ENCODE measurements at places on chromosomes 7 and 10.

DNA sequence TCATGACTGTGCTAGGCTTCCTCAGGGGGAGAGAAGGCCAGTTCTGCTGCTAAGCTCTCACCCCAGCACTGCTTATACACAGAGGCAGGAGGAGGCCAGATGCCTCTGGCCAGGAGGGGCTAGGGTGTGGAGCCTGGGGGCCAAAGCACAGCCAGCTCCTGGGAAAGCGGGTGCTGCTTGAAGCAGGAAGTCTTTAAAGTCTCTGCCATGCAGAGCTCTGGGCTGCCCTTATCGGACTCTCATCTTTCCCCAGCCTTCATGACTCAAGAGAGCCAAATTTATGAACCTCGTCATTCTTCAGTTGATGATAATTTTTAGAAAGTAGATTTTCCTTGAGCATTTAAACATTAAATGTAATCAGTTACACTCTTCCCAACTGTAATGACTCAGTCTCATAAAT lies 11.2 kb upstream of the TSPAN14 start:
- no peak for DNase-seq

- no peak for DNase-seq
Measured at GRCh38 chr7:20744954-20745446, 41.7 kb downstream of the SP8 start.

GRCh38 chr7:23369695-23370404 lies 70.7 kb downstream of the MALSU1 start:
- no peak for DNase-seq

- peak; percentile 75 for DNase-seq
Measured at GRCh38 chr7:50502001-50502684, 52.0 kb upstream of the FIGNL1 start.

GRCh38 chr7:29424295-29424983 lies 139.2 kb upstream of the PRR15 start:
- no peak for DNase-seq

DNA sequence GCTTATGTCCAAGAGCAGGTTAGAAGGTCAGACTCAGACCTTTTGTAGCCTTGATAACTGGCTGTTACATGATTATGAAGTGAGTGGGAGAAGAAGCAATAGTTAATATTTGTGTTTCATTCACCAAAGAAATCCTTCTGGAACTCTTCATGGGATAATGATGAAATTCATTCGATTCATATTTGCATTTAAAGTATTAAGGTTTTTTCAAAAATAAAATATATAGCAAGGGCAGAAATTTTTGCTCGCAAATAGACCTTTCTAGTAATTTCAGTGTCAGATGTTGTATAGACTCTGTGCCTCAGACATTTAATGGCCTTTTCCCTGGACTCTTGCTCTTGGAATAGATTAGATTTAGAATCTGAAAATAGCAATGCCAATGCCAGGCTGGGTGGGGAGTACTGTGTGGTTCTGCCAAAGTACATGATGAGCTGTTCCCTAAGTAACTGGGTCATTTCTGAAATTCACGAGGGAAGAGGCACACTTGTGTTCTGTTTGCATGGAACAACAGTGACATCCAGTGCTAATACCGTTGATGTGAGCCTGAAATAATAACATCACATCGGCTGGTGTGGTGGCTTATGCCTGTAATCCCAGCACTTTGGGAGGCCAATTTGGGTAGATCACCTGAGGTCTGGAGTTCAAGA lies 119.2 kb downstream of the MBL2 start:
- DNase-seq, result no peak

- DNase-seq, result no peak
Measured at GRCh38 chr7:124489082-124489819, 276.3 kb downstream of the GPR37 start.

DNA sequence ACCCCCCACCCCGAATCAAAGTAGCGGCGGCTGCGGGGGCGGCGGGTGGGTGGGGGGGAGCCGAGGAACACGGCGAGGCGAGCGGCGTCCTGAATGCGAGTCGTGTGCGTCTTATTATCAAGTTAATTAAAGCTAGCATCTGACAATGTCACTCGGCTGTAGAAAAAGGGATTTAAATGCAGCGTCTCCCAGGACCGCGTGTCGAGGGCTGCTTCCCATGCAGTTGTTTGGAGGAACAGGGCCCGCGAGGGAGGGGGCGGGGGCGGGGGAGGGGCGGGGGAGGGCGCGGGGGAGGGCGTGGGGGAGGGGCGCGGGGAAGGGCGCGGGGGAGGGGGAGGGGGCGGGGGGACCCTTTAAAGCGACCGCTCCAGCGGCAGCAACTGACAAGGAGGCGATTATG lies 2.7 kb upstream of the UNCX start:
- DNase-seq, result no peak

DNA sequence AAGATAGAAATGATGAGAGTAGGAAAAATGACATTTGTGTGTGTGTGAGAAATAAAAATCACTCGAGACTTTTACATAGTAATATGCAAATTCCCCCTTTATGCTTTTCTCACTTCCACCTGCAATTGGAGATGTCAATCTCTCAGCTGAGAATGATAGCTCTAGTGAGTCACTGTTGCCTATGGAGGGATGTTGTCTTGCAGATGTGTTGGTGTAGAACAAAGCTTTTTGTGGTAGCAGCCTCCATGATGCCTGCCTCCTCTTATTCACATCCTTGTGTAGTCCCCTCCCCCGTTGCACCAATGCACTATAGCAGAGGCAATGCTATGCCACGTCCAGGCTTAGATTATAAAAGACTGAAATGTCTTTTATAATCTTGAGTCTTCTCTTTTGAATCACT lies 33.8 kb downstream of the SPAG6 start:
- no peak for DNase-seq

GRCh38 chr7:152854386-152854785 lies 94.8 kb downstream of the ACTR3B start:
- no peak for DNase-seq

DNA sequence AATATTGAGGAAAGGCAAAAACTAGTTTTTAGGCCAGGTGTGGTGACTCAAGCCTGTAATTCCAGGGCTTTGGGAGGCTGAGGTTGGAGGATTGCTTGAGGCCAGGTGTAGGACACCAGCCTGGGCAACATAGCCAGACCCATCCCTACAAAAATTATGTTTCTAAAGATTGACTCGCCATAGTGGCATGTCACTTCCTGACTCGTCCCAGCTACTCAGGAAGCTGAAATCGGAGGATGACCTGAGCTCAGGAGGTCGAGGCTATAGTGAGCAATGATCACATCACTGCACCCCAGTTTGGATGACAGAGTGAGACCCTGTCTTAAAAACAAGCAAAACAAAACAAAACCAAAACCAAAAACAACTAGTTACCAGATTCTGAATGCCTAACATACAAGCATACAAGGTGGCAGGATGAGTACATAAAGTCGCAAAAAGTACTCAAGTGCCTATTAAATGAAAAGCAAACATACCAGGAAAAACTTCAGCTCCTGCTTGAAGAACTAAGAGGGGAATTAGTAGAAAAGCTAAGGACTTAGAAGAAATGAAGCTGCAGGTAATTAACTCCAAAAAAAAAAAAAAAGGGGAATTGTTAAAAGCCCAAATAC lies 14.1 kb downstream of the ZNF398 start:
- no peak for DNase-seq

GRCh38 chr10:20207653-20208052 lies 391.4 kb downstream of the PLXDC2 start:
- no peak for DNase-seq

DNA sequence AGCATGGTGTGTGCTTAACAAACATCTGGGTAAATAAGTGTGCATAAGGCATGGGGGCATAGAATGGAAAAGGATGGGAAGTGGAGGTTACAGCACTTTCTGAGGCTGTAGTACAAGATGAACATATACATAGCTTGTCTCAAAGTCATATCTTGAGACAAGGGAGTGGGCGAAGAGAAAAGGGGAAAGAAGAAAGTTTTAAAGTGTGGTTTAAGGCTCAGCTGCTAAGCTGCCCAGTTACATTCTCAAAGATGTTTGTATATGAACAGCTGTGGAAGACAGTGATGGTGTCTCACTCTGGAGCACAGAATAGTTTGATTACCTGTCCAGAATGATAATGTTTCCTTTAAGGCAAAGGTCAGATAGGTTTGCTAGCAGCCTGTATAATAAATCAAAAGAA lies 61.9 kb upstream of the LANCL2 start:
- DNase-seq, result no peak

Measured in RWPE1 (cell line).